CD8-positive, alpha-beta T cell (primary cell): ENCODE measurements at places on chromosomes 3 and 15.

- no peak for DNase-seq
Observed at GRCh38 chr3:98705212-98705611, 57.9 kb upstream of the ST3GAL6 start.

GRCh38 chr3:30640851-30641250 is 34.5 kb downstream of the TGFBR2 start:
- DNase-seq = no peak

DNA sequence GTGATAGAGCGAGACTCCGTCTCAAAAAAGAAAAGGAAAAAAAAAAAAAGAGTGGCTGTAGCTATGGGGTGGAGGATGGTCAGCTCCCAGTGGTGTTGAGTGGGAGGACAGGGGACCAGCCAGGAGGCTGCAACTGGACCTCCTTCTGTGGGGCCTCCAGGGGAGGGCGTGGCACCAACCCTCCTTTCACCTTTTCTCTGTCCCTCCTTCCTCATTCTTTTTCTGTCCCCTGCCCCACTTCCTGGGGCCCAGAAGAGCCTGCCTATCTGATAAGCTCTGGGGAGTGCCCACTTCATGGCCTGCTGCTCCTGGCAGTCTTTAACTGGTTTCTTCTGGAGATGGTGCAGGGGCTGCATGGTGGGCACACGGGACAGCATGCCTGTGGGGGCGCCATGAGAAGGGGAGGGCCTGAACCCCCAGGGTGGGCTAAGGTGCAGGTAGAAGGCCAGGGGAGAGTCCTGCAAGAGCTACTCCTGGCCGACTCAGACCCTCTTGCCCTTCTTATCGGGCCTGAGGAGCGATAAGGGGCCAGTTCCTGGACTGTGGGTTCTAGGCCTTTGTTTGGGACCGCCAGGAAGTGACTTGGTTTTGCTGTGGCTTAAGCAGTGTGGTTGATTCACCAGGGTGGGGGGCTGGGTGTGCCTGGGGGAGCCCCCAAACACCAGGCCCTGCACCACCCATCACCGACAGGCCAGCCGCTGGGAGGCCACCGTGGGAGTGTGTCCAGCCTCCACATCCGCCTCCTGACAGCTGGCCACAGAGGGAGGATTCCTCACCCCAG is 49.4 kb upstream of the FLNB start:
- DNase-seq = no peak

DNA sequence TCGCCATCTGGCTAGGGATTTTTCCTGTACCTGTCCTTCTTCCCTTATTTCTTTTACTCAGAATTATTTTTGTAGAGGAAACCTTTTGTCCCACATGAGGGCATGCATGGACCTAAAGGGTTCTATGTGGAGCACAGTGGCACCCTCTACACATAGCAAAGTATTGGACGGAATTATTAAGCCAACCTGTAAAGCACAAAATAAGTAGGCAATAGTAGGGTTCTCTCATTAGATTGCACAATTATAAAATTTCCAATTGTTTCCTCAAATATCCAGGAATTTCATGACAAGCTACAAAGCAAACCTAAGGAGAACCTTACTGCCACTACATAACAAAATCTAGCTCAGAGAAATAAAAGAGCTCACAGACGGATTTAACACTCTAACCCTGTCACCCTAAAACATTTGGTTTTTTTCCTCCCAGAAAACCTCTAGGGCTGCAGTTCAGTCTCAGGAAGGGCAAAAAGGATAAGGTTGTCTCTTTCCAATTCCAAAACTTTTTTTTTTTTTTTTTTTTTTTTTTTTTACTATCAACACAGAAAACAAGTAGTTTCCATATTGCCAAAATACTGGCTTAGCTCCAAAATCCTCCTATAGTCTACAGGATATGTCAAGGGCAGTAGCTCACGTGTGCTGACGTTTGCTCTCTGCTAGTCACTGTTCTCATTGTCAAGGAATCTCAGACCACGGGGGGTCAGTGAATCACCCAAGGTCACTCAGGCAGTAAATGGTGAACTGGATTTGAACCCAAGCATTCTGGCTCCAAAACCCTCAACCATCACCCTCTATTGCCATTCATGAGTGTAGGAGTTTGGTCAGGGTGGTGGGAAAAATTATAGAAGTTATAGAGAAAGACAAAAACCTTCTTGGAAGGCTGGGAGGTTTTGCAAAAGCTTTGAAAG is 52.3 kb downstream of the NCEH1 start:
- DNase-seq = no peak

DNA sequence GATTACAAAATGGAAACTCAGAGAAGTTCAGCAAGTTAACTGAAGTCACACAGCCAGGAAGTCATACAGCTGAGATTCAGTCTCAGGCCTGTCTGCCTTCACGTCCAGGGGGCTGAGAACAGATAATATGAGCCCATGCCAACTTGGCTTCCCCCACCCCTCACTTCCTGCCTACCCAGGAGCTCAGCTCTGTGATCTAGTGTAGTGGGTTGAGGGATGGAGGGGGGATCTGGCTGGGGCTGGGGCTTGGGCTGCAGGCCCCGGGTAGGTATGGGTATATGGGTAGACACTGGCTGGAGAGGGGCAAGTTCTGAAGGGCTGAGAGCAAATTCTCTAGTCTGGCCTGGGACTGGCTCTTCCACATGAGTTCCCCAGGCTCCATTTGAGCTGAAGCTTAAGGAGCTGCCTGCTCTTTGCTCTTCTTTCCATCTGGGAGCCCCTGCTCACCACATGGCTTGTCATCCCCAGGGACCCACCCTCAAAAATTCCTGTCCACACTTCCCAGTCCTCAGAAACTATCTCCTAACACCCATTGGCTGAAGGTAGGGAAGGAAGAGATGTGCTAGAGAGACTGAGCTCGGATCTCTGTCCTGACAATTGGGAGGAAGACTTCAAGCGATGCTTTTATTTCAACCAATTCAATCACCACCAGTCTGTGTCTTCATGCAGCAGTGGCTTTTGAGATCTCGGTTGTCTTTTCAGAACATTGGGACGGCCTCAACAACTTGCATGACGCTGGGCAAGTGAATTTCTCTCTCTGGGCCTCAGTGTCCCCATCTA is 2.0 kb downstream of the RASGRF1 start:
- no peak for DNase-seq

DNA sequence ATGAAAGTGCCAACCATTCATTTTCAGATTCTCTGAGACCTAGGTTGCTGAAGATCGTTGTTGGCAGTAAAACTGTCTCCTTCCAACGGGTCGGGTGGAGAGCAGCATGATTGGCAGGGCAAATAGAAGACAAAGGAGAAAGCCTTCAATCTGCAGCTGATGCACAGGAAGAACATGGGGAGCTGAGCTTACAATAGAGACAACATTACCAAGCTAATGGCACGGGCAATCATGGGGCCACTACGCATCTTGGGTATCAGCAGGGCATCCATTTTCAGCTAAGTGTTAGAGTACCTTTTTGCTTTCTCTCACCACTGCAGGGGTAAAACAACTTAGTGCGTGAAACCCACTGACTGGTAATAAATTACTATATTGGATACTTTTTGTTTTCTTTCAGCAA is 114.8 kb downstream of the WDR72 start:
- no peak for DNase-seq

DNA sequence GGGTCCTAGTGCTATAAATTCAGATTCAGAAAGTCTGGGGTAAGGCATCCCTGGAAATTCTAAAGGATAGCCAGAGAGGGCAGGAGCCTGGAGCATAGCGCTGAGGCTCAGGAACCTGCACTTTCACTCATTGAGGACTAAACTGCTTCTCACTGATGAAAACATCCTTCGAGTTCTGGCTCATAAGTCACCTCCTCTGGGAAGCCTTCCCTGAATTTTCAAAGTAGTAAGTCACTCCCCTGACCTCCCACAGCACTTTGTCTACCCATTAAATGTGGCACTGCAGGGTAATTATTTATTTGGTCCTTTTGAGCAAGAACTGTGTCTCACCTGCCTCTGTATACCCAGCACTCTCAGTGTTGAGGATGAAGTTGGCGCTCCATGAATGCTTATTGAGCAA is 30.9 kb downstream of the HRH1 start:
- DNase-seq = no peak

DNA sequence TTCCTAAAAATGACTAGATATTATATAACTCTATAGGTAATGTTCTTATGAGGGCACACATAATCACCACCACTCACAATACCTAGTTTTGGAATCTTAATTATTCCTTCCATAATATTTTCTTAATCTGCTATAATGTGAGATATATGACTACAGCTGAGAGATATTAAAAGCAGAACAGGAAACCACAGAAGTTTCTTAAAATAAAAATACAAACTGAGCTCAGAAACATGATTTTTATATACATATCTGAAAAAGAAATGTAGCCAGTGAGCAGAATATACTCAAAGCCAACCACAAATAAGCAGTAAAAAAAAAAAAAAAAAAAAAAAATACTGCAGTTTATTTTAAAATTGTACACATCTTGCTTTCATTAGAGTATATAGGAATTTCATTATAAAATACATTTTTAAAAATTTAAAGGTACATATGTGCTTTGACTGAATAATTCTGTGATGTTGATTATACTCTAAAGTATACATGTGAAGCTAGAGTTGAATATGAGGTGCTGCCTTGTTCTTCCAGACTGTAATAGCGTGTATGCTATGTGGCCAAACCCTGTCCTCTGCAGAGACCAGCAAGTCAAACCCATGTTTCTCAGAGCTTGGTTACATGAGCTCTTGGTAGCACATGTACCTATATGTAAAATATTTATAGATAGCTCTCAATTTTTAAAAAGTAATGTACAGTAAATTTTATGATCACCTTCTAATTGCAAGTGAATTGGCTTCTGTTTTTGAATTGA is 175.0 kb downstream of the UBE2E2 start:
- DNase-seq = no peak

DNA sequence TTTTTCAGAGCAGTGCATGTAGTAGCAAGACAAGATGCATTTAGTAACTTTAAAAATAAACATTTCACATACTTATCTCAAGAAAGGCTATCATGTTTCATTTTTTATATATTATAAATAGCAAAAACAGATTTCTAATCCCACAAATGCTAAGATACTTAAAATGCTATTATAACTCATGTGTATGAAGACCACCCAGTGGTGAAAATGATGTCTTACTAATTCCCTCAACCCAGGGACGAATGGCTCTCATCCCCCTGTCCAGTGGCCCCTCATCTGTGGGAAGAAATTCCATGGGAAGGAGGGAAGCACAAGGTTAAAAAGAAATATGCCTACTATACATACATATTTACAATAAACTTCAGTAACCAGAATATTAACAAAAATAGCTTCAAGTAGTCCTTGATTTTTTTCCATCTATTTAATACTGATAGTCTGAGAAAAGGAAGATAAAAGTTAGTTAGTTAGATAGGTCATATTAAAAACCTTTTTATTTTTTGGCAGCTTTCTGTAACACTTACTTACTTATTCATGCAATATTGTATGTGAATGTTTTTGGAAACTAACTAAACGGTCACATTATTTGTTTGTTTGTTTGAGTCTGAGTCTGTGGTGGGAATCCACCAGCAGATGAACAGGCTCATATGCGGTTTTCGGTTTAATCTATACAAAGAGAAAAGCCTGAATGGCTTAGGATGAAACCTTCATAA is 14.8 kb downstream of the NR2E3 start:
- DNase-seq = no peak

- no peak for DNase-seq
Observed at GRCh38 chr3:30871720-30872119, 22.7 kb downstream of the GADL1 start.

GRCh38 chr3:187228740-187229139 is 31.5 kb downstream of the RTP1 start:
- no peak for DNase-seq
